ENCODE measurements at places on chromosomes 3 and 15.

- DNase-seq: no peak
Measured at GRCh38 chr15:87949575-87950223, 306.8 kb downstream of the NTRK3 start.

DNA sequence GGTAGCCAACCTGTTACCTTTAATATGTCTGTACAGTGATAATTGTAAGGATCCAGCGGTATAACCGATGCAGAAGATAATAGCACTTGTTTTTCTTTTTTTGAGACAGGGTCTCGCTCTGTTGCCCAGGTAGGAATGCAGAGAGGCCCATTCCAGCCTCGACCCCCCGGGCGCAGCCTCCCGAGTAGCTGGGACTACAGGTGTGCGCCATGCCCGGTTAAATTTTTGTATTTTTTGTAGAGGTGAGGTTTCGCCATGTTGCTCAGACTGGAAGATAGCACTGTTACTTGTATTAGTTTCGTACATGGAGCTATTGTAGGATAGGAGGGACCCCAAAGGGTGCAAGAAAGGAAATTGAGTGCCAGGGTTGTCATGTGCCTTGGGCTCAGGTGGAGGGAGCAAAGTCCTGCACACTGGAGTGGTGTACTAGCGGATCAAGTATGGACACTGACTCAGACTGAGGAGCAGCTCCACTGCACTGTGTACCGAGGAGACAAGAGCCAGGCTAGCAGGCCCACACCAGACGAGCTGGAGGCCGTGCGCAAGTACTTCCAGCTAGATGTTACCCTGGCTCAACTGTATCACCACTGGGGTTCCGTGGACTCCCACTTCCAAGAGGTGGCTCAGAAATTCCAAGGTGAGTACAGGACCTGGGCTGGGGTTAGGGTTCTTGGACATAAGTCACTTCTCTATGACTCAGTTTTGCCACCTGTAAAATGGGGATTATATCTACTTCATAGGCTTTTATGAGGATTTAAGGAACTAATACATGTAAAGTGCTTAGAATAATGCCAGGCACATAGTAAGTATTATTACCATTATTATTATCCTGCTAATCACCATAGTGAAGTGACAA lies 1.0 kb downstream of the OGG1 start:
- no peak for DNase-seq

DNA sequence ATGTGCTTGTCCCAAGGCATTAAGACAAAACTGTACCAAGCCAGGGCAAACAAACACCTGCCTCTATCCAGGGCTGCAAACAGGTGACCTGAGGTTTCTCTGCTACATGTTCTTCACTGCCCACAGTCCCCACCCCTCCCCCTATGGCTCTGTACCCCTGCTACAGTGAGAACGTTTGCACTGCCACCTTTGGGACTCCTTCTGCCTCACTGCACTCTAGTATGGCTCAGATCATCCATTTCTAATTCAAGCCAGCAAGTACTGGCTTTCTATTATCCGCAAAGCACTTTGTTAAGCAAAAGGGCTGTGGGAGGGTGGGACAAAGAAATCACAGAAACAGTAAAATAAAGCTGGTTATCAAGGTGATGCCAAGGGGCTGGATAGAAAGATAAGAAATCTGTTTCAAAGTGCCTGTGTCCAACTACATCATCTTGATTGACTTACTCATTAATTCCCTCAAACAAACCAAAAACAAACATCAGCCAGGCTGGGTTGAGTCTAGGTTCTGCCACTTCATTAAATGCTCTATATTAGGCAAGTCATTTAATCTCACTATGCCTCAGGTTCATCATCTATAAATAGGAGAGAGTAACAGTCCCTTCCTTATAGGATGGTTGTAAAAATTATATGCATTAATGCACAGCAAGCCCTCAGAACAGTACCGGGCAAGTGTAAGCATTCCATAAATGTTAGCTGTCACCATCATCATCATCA lies 95.3 kb downstream of the PDZRN3 start:
- no peak for DNase-seq

DNA sequence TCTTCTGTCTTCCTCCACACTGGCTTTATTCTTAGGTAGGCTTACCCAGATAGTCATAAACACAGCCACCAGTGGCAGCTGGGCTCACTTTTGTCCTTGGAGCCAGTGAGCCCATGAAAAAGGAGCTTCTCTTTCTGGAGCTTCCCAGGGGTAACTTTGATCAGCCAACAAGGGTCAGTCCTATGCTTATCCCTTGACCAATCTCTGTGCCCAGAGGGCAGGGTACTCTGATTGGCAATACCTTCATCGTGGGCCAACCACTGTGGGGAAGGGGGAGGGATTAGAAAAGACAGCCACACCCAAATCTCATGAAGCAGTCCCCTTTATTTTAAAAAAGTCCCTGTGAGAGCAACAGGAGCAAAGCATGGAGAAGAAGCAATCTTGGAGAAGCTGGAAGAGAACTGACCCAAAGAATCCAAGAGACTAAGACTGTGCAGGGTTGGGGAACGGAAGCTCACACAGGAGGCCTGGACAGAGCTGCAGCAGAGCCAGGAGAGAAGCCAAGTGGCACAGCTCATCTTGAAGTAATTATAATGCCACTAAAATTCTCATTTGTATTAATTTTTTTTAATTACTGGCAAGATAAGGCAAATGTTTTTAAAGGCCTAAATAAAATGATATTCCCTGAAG lies 70.4 kb downstream of the SSUH2 start:
- no peak for DNase-seq

DNA sequence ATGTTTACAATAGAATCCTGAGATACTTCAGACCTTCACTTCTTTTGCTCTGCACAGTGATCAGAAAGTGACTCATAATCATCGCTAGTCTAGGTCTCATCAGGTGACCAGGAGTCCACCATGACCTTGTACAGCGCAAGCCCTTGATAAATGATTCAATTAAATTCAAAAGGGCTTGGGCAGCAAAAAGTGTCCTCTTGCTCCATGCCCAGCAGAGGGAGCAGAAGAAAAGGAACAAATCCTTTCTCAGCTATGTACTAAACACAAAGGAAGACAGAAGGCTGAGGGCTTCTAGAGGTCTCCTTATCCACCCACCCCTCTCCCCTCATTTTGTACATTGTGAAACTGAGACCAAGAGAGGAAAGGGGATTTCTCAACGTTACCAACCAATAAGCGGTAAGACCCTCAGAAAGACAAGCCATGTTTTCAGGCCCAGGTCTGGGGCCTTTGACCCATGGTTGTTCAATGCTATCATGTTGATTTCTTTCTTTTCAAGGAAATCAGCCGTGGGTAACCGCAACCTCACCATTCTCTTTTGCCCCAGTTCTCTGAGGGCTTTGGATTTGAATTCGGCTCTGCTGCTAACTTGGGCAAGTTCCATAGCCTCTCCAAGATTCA lies 74.8 kb downstream of the AQP9 start:
- no peak for DNase-seq

DNA sequence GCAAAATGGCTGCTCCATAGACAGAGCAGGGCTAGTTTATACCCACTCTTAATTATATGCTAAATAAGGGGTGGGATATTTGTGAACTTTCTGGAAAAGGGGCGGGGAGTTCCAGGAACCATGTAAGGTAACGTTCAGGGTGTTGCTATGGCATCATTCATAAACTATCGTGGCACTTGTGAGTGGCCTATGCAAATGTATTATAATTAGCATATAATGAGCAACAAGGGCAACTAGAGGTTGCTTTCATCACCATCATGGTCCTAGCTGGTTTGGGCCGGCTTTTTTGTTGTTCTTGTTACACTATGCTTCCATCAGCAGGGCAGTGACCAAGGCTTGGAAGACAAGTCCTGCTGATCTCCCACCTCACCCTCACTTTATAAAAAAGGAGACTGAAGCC lies 43.2 kb upstream of the FGD5 start:
- no peak for DNase-seq

All from activated T-cell treated with anti-CD3 and anti-CD28 coated beads for 4 hours (primary cell).